ENCODE measurements at places on chromosomes 5 and 9.

DNA sequence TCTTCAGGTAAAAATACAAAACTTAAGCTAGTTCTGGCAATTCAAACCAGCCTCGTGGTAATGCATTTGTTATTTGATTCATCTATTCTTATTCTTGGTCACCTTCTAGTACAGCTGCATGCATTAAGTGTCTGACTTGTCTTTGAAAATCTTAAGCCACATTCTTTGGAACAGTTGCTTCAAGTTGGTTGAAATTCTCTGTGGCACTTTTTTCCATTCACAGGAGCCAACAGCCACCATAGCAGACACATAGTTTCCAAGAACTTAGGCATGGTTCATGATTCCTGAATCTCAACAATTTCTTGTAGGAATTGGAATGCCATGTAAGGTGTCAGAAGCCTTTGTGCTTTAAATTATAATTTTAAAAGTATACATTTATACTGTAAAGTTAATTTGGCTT is 47.4 kb upstream of the MEF2C start:
- no peak for DNase-seq

DNA sequence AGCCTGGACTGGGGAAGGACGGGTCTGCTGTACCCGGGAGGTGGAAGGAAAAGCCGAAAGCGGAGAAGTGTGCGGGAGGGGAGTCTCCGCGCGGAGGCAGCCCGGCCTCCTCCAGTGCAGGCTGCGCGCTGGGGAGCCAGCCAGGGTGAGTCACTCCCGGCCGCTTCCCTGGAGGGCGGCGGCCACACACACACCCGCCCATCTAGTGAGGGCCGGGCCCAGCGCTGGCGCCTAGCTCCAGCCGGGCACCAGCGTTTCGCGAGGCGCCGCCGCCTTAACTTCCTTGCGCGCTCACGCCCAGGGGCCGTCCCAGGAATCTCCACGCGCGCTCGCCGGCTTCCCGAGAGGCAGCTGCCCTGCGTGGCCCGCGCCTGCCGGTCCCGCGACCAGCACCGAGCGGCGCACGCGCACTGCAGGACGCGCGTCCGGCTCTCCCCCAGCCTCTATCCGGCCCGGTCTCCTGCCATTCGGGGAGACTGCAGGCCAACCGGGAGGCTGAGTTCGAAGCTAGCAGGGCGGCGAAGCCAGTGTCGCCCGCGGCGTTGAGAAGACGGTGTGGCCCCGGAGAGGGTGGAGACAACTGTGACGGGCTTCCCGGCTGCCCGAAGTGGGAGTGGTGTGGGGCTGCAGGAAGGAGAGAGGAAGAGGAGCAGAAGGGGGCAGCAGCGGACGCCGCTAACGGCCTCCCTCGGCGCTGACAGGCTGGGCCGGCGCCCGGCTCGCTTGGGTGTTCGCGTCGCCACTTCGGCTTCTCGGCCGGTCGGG is at the start of gene JAK2:
Gene JAK2 (plus strand): TSS at position 652 of the 765 bp plus-strand sequence. CDS start 36,716 bp downstream, outside the sequence.
- peak; percentile 74 for DNase-seq

DNA sequence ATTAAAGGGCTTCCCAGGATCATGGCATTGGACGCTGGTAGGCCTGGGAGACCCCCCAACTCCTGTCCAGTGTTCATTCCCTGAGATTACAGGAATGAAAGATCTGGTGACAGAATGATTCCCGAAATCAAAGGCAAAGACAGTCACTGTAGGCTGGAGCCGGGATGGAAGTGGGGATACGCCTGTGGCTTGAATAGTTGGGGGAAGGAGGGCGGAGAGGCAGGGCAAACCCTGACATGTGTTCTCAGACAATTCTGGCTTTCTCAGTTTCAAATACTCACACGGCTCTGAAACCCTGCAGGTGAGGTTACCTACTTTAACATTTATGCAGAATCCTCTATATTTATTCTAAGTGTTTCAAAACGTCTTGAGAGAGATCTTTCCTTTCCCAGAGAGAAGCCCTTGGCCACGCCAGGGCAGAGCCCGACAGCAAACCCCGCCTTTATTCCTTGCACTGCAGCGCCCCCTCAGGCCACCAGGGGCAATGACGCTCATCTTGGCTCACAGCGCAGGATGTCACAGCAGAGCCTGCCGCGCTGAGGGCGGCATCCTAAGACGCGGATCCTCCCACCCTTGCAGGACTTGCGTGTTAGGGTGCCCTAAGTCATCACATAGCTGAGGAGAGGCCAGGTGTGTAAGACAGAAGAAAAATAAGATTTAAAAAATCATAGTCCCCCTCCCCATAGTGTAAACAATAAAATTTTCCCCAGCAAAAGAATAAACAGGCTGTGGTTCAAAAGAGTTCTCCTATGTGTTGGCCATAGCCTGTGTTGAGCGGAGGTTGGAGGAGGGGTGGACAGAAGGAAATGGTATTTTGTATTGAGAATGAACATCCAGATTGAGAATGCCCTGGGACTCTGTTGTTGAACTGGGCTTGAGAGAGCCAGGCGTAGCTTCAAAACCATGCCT is 284.5 kb downstream of the NTRK2 start:
- DNase-seq = peak; percentile 6

- DNase-seq = no peak
Observed at GRCh38 chr5:158563760-158564390, 535.8 kb downstream of the EBF1 start.

- no peak for DNase-seq
Observed at GRCh38 chr5:6340100-6340499, 38.2 kb downstream of the MED10 start.

DNA sequence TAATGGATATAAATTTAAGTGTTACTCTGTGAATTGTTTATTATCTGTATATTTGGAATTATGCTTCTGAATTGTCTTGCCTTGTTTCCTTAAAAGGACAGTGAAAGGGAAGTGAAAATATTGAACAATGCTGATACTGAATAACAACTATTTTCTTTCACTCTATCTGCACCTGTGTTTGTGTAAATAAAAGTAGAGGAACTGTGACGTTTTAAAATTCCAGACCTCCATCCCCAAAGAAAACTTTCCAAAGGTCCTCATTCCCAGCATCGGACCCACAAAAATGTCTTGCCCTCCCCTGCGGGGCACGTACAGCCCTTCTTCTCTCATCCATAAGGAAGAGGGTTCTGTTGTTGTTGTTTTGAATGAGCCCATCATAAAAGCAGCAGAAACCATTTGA is 100.0 kb downstream of the NLN start:
- DNase-seq = no peak

DNA sequence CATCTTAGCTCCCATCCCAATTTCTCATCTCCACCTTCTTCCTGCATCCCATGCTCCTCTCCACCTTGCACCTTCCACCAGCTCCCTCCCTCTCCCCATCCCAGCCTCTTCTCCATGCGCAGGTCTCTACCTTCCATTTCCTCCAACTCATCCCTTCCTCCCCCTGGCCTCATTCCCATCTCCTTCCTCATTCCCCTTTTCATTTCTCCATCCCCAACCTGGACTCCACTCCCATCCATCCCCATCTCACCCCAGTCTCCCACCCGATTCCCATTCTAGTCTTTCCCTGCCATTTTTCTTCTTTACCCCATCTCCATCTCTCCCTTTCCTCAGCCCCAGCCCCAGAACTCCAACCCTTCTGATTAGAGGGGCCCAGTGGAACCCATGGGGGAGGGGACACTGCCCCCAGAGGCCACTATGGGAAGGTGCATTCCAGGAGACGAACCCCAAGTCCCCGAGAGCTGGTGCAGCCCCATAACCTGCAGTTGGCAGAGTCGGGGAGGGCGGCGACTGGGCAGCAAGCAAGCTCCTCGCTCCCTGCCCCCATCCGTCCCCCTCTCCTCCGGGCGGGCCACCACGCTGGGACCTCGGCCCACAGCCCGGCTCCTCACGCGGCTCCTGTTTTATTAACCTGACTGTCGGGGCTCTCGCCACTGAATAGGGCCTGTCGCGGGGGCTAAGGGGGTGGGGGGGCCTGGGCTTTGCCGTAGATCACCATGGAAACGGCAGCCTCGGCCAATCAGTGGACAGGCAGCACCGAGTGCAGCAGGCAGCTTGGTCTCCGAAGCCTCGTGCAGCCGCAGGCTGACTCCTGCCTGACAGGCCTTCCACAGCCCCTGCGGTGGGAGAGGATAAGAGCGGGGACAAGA is 66.7 kb downstream of the PCDH1 start:
- DNase-seq = no peak

GRCh38 chr5:132277971-132278853 is 16.0 kb upstream of the SLC22A4 start:
- no peak for DNase-seq

- no peak for DNase-seq
Observed at GRCh38 chr5:53017383-53017782, 28.2 kb downstream of the ITGA2 start.

GRCh38 chr5:31427013-31427723 is 104.7 kb downstream of the DROSHA start:
- no peak for DNase-seq

DNA sequence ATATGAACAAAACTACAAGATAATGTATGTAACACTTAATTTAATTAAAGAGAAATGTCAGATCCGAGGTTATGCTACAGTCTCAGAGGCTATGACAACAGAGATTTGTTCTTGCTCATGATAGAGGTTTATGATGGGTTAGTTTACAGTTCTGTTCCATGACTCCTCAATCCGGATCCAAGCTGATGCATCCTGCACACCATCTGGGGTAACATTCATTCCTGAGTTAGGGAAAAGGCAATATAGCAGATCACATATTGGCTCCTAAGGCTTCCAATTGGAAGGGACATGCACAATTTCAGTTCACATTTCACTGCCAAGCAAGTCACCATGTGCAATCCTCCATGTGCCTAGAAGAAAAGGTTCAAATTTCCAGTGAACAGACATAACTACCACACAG is 40.4 kb downstream of the ABLIM3 start:
- no peak for DNase-seq

DNA sequence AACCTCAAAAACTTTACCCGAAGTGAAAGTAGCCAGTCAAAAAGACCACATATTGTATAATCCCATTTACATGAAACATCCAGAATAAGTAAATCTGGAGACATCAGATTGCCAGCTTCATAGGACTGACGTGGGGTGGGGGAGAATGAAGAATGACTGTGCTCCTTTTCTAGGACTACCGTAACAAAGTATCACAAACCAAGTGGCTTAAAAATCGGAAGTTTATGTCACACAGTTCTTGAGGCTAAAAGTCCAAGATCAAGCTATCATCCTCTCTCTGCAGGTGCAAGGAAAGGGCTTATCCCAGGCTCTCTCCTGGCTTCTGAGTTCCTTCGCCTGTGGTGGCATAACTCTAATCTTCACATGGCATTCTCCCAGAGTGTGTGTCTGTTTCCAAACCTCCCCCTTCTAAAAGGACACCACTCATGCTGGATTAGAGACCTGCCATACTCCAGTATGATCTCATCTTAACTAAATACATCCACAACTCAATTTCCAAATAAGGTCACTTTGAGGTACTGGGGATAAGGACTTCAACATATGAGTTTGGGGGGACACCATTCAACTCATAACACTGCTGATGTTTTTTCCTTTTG is 25.5 kb downstream of the ADAM19 start:
- DNase-seq = no peak

- no peak for DNase-seq
Observed at GRCh38 chr9:72565535-72565934, 44.1 kb downstream of the TMC1 start.

GRCh38 chr9:20670395-20670794 is 13.7 kb upstream of the FOCAD start:
- no peak for DNase-seq

DNA sequence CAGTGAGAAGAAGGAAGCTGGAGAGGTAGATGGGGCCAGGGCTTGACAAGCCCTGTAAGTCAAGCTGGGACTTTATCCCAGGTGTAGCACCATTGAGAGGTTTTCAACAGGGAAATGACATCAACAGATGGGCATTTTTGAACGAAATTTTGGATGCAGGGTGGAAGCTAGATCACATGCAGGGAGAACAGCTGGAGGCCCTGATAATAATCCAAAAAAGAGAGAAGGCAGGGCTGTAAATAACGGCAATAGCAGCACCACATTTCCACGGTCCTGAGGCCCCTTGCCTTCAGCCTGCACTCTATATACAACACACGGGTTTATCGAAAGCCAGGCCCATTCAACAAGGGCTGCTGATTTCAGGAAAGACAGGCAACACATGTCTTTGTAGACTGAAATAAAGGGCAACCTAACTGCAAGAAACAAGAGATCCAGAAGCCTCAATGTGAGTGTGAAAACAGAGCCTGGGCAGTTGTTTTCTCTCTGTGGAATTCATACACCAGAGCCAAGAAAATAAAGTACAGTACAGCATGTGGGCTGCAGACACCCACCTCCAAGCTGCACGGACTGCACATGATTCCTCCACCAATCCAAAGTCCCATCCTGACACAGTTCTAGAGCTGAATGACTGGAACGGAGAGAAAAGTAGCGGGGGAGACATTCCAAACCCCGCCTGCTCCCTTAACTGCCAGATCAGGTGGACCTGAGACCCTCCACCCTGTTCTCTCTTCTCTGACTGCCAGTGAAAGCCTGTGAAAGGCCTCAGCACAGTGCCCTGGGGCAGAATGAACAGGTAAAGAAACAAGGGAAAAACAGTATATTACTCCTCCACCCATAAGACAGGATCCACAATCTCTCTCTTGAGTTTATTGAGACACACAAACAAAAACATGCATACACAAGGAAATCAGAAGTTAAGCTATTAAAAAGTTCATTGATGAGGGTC is 36.3 kb downstream of the KLHL3 start:
- no peak for DNase-seq

DNA sequence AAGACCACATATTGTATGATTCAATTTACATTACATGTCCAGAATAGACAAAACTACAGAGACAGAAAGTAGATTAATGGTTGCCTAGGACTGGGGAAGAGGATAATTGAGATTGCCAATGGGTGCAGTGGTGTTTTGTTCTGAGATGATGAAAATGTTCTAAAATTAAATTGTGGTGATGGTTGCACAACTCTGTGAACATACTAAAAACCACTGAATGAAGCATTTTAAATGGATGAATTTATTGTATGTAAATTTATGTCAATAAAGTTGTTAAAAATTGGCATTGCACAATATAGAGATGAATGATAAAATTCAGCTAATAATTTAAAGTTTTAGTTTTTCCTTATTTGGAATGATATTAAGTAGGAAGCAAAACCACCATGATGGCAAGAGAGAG is 109.5 kb upstream of the NR4A3 start:
- DNase-seq = no peak

DNA sequence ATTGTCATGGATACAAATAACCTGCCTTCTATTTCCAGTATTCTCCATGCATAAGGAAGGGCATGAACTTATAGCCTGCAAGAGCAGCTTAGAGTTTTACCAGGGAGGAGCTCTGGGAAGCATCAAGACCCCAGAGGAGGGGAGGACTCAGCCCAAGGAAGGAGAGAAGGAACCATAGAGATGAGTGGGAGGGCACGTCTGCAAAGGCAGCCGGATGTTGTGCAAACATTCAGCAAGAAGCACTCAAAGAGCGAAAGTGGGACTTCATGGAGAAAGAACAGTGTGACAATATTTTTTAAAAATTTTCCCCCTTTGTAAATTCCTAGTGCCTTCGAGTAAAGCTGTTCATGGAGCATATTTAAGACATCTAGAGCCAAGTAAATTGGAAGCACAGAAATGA is 270.1 kb upstream of the PTGER4 start:
- no peak for DNase-seq

Data from stimulated activated CD4-positive, alpha-beta T cell treated with anti-CD3 and anti-CD28 coated beads, Interleukin-12 subunit alpha, Interleukin-12 subunit beta, amount 100 ng/mL, for 24 hours (primary cell).